ENCODE measurements at places on chromosomes 12 and 14.
A peak's percentile ranks its signal among the peaks of the same experiment; 100 is the strongest.

GRCh38 chr12:41794336-41794735 is 350.3 kb downstream of the GXYLT1 start:
- DNase-seq = no peak

GRCh38 chr12:1529862-1530591 is 64.4 kb downstream of the FBXL14 start:
- no peak for DNase-seq

DNA sequence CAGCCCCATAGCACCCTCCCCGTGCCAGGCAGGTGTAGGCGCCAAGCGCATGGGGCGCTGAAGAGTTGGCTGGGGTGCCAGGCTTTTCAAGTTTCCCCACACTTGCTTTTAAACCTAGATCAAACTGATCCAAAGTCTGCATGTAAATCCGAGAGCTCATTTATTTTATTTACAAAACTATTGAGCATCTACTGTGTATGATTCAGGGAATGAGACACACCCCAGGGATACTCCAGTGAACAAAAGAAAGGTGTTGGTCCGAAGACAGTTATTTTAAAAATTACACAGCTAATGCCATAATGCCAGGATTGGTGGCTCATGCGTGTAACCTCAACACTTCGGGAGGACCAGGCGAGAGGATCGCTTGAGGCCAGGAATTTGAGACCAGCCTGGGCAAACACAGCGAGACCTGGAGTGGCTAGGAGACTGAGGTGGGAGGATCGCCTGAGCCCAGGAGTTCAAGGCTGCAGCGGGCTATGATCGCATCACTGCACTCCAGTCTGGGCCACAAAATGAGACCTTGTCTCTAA is 780 bp upstream of the SLC41A2 start:
- DNase-seq = peak; percentile 59

GRCh38 chr12:95784915-95785314 is 5.6 kb downstream of the NTN4 start:
- DNase-seq = no peak

- no peak for DNase-seq
Observed at GRCh38 chr12:115988212-115988611, 289.3 kb downstream of the MED13L start.

DNA sequence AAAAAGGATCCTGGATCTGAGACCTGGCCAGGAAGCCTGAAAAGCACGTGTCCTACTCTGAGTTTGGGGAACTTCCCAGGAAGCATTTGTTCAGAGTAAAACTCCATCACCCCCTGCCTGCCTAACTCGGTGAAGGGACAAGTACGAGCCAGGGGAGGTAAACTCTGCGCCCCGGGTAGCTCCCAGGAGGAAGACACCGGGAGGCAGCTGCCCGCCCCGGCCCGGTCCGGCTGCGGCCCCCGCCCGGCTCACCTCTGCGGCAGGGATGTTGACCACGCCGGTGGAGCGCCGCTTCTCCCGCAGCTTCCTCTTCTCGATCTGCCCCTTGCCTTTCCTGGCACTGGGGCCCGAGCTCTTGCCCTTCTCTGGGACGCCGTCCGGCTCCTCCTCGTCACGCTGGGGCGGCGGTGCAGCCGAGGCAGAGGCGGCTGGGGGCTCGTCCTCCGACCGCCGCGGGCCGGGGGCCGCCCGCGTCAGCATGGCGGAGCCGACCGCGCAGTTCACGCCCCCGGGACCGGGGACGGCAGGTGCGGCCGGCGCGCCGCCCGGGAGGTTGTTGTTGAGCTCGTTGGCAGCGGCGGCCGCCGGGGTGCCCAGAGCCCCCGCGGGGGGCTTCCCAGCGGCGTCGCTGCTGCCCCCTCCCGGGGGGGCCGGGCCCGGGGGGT is 1.2 kb downstream of the PAWR start:
- no peak for DNase-seq

GRCh38 chr14:53735916-53736315 is 220.7 kb downstream of the BMP4 start:
- DNase-seq = no peak

DNA sequence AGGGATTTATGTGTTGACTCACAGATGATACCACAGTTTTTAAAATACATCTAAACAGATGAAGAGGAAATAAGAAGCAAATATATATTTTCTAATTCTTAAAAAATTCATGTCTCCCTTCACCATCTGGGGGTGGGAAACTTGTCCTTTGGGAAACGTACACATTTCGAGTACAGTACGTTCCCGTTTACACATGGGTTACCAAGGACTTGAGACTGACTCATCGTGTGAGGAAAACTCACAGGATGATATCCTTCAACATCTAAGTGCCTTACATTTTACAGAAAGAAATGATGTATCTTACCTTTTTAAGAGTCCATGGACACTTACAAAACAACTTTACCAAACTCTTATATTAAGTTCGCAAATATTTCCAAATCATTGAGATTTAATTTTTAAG is 16.0 kb upstream of the FBLN5 start:
- DNase-seq = no peak

- DNase-seq = no peak
Observed at GRCh38 chr14:91893007-91893406, 25.7 kb upstream of the TC2N start.

- no peak for DNase-seq
Observed at GRCh38 chr14:54354096-54354495, 42.7 kb upstream of the CDKN3 start.

- no peak for DNase-seq
Observed at GRCh38 chr12:53751336-53752191, at the start of gene CISTR. CISTR (minus strand) TSS chr12:53751979.

DNA sequence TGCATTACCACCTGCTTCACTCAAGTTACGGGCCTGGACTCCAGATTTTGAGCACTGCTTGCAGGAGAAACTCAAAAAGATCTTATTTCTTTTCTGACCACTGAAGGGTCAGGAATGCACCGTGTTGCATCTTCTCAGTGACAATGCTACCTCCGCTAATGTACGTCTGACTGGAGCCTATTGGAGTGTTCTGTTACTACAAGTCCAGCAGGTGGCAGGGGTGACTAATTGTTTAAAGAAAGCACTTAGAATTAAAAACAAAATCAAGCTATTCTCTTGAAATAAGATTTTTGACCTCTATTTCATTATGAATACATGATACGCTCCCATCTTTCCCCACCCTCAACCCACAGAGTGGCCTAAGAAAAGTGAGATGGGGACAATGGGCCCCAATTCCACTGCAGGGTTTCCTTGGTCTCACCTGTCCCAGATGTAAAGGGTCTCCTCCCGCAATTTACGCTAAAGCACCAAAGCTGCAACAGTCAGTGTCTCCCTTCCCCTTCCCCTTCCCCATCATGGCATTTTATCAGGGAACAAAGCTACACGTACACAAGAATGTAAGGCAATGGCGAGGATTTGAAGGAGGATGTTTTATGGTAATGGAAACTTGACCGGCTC is 2.2 kb downstream of the TBPL2 start:
- no peak for DNase-seq

DNA sequence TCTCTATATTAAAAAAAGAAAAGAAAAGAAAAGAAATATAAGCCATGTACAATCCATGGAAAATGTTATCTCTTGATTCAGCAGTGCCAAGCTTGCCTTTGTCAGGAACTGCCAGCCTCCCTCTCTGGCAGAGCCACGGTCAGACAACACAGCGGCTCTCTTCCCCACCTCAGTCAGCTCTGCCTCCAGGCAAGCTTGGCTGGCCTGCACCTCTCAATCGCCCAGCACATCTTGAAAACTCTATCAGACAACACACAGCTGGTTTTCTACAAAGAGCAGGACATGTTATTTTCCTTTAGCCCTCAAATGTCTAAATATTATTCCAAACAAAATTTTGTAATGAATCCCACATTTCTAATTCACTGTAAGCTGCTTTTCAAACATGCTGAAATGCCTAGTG is 20.0 kb upstream of the GCH1 start:
- DNase-seq = no peak

DNA sequence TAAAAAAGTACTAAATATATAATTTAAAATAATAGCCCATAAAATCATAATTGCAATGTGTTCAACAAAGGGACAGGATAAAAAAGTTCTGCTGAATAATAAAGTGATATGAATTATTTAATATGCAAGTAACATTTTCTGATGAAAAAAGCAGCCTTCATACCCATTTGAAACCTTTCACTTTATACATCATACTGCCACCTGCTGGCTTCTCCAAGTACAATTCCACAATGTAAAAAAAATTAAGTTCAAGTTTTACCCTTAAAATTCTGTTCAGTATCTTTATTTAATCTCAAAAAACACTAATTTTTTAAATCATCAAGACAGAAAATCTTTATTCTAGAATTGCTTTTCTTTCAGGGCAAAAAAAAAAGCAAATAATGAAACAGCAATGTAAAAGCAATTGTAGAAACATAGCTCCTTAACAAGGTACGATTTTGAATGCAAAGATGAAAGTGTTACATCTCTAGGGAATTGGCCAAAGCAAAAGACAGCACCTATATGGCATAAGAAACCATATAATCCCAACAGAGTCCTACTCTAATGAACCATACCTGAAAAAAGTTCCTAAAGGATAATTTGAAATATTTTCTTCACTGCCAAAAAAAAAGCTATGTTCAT is 15.0 kb downstream of the MDM1 start:
- DNase-seq = peak; percentile 8

- DNase-seq = no peak
Observed at GRCh38 chr12:49358483-49359141, 8.7 kb upstream of the SPATS2 start.

DNA sequence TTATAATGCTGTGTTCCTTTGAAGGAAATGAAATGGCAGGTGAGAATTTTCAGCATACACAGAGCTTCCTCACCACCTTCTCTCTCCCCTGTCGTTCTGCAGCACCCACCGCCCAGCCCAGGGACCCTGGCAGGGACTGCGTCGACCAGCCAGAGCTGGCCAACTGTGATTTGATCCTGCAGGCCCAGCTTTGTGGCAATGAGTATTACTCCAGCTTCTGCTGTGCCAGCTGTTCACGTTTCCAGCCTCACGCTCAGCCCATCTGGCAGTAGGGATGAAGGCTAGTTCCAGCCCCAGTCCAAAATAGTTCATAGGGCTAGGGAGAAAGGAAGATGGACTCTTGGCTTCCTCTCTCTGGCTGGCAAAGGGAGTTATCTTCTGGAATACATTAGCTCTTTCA is 35.1 kb downstream of the PAPLN start:
- no peak for DNase-seq

GRCh38 chr14:39113685-39114072 is 444 bp upstream of the GEMIN2 start:
- DNase-seq = no peak

GRCh38 chr12:132966676-132967415 is 10.7 kb upstream of the ZNF605 start:
- DNase-seq = no peak

GRCh38 chr12:6640497-6640896 is 4.7 kb upstream of the LPAR5 start:
- no peak for DNase-seq

DNA sequence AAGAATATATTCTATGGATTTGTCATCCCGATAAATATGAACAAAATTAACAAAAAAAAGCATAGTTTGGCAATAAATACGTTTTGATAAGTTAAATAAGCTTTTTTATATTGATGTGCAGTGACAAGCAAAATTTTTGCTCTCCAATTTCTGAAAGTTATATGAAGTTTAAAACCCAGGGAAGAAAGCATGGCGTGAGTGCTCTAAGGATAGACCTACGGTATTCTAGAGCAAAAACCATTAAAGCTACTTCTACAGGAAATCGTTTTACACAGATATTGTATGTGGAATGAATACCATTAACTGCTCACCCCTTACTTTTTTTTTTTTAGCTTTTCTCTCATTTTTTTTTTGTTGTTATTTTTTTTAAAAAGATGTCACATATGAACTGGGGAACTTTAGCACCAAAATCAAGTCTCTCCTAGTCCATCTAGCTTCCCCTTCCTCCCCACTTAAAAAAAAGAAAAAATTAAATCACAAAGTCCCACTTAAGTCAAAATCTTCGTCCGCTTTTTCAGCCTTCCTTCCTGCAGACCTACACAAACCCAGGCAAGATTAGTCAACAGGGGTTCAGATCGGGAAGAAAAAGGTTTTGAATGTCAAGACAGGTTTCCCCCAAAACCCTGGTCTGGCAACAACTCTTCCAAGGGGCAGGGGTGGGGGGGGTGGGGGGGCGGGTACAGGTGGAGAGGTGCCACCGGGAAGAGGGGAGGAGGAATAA is 4.4 kb downstream of the ZFP36L1 start:
- no peak for DNase-seq

GRCh38 chr12:64160711-64161060 is 61.4 kb downstream of the KICS2 start:
- no peak for DNase-seq
